ENCODE measurements at places on chromosomes 13 and 19. TPM values are rescaled to one million over a fixed set of nuclear protein-coding genes. Genes with fewer than 3 reads are reported as not detected.

DNA sequence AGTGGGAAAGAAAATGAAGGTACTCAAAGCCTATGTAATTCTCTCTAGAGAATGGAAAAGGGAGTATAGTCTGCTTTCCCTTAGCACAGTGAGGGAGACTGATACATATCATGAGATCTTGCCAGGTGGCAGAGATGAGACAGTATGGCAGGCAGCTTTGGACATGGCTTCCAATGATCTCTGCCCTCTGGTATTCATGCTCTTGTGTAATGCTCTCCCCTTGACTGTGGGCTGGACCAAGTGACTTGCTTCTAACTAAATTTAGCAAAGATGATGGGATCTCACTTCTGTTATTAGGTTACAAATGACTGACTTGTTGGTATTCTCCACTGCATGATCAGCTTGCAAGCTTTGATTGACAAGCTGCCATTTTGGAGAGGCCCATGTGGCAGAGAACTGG, 10.2 kb downstream of the ZNF132 start:
- no peak for DNase-seq

GRCh38 chr13:20658451-20659040, 45.0 kb upstream of the IL17D start:
- DNase-seq, result no peak

Gene ZNF709
- 1.5 TPM for polyA plus RNA-seq

DNA sequence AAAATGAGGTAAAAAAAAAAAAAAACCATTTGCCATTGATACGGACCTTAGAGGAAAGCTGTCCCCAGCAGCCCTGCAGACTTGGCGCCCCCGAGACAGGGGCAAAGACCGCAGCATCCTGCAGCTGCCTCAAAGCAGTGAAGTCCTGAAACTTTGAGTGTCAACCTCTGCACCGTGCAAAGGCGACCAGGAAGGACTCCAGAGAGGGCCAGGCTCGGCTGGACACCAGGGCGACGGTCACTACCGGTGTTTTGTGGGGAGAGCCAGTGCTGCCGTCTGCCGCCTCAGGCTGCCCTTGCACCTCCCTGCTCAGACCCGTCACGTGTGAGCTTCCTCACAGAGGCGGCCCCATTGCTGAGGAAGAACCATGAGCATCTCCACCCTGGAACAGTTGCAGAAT, 146.7 kb upstream of the SPACA7 start:
- DNase-seq, result no peak

- no peak for DNase-seq
Observed at GRCh38 chr19:28612275-28612769, 600.6 kb downstream of the UQCRFS1 start.

All from HepG2 (cell line).